ENCODE measurements at places on chromosomes 1 and 21.

- DNase-seq, result no peak
Observed at GRCh38 chr1:151237678-151238466, 16.7 kb upstream of the PSMD4 start.

DNA sequence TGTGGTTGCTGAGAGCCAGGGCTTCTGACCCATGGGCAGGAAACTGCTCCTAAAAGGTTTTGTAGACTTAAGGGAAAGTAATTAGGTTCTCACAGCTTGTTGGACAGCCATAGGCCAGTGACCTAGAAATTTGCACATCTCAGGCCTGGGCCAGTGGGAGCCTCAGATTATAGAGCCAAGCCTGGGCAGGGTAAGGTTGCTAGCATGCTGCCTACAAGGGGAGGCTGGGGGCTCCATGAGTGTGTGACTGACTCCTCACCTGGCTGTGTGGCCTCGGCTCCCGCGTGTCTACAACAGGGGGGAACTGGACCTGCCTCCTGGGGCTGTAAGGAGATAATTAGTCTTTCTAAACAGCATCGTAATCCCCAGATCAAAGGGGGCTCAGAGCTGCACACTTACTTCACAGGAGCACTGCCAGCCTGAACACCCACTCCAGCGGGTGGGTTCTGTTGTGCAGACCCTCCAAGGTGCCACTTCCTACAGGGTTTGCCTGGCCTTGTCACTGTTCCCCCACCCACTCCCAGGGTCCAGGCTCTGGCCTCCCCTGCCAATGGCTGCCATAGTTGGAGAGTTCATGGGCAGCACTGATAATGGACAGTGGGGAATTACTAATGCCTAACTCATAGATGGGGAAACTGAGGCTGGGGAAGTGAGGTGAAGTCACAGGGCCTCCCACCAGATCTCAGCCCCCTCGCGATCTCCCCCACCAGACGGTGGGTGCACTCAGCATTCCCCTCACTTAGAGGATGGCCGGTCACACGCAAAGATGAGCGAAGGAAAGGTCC, 230.4 kb upstream of the TMEM51 start:
- DNase-seq, result no peak

GRCh38 chr1:89590341-89591080, 42.4 kb upstream of the LRRC8C start:
- no peak for DNase-seq

DNA sequence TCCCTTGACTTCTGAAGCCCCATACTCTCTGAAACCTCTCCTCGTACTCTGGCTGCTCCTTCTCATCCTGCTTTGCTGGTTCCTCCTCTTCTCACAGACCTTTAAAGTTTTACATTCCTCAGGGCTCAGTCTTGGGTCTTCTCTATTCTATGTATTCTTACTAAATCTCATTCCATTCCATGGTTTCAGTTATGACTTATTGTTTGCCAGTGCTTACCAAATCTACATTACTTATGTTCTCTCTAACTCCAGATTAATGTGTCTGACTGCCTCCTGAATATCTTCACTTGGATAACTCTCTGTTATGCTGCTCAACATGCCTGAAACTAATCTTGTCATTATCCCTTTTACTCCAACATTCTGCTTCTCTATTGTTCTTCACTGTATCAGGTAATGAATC, 5.4 kb upstream of the SLC35D1 start:
- DNase-seq, result no peak

DNA sequence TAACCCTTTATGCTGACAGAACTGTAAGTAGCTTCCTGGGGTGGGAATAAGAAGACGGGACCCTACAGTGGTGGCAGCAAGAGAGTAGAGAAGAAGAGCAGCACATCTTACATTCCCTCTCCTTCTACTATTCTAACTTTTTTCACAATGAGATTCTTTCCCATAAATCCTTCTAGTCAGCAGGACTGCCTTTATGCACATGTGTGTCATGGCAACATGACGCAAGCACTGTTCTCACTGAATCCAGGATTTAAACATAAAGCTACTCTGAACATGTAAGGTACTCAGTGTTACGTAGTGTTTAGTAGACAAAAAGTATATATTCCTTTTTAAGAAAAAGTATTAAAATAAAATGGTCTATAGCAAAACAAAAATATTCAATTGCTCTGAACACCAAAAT, 309.7 kb upstream of the LYPLAL1 start:
- no peak for DNase-seq

DNA sequence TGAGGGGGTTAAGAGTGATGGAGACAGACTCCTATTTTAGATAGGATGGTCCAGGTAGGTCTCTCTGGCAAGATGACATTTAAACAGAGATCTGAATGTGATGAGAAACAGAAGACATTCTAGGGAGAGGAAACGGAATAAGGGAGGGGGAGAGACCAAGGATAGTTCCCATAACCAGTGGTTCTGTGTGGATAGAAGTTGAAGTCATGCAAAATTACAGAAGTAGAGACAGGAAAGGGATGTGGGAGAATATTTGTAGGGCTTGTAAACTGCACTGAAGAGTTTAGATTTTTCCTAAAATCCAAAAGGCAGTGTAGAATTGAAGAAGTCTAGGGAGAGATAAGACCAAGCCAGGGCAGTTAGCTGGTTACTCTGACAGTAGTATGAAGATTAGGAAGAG, 200.6 kb downstream of the GRIK1 start:
- no peak for DNase-seq

GRCh38 chr1:176110203-176110602, 96.9 kb downstream of the COP1 start:
- no peak for DNase-seq

DNA sequence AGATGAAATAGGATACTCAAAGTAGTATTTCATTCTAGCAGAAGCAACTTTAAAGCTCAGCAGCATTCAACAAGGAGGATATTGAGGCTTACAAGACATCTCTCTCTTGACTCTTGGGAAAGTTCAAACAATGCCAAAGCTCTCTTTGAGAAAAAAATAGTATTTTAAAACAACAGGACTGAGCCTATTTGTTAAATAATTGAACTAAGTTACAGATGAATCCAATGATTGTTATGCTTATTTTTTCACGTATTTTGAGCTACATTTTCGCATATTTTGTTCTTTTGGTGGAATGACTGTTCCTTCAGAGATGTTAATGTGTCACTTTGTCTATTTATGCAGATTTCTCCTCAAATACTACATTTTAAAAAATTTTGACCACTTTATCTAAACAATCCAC, 200.7 kb downstream of the KCTD3 start:
- DNase-seq, result no peak

- DNase-seq, result no peak
Observed at GRCh38 chr21:42039470-42039901, 29.3 kb upstream of the ZBTB21 start.

- no peak for DNase-seq
Observed at GRCh38 chr1:38657207-38657840, 202.2 kb downstream of the RRAGC start.

DNA sequence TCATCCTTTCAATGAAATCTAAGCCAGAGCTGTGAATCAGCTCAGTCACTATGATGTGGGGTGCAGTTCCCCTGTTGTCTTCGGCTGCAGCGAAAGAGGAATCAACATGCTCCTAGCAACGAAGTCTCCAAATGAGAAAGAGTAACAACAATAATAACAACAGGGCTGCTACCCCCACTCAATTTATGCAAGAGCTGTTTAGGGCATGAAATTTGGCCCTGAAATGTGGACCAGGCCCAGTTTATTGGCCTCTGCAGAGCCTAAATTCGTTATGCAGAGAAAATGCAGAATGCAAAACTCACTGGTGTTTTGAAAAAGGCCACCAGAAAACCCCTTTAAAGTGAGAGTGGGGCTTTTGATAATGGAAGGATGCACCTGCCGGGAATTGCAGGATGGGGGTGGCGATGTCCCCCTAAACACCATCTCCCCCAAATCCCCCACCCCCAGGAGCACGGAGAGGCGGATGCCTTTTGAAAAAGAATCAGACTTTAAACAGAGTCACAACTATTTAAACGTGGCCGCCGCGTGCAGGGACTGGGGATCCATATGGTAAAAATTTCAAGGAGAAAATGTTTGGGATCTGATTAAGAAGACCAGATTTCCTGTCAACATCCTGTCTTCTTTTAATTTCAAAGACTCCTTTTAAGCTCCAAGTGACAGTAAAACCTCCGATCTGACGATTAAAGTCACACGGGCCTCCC, 1.9 kb downstream of the RUNX3 start:
- peak; percentile 45 for DNase-seq

- no peak for DNase-seq
Observed at GRCh38 chr1:229461032-229461668, 27.3 kb upstream of the ACTA1 start.

DNA sequence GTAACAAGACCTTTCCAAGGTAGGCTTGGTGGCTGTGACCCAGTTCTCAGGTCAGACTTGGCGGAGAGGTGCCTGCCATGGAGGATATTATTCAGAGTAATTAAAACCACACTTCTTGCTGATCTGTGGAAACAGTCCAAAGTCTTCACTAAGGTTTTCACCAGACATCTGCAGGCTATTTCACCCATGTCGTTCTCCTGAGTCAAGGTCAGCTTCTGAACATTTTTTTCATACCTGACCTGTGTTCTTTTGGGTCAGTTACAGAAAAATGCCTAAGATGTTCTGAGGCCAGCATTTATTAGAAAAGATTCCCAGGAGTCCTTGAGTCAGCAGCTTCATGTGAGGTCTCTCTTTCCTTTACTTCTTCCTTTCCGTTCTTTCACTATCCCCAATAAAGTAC, 54.9 kb downstream of the RGL1 start:
- DNase-seq, result no peak

DNA sequence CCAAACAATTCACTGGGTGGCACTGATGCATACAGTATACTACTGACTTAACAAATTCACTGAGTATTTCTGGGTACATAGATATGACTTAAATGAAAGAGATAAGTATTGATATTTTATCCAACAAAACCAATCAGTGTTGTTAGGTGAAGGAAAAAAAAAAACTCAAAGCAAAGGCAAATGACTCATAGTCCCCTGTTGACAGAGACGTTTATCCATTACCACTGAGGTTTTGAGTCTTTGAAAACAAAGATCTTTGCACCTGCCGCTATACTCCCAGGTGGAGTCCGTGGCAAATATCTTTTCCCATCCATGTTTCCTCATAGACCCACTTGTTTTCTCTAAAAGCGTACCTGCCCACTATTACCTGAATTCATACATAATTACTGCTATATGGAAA, 18.4 kb downstream of the DYNLT5 start:
- DNase-seq, result no peak

DNA sequence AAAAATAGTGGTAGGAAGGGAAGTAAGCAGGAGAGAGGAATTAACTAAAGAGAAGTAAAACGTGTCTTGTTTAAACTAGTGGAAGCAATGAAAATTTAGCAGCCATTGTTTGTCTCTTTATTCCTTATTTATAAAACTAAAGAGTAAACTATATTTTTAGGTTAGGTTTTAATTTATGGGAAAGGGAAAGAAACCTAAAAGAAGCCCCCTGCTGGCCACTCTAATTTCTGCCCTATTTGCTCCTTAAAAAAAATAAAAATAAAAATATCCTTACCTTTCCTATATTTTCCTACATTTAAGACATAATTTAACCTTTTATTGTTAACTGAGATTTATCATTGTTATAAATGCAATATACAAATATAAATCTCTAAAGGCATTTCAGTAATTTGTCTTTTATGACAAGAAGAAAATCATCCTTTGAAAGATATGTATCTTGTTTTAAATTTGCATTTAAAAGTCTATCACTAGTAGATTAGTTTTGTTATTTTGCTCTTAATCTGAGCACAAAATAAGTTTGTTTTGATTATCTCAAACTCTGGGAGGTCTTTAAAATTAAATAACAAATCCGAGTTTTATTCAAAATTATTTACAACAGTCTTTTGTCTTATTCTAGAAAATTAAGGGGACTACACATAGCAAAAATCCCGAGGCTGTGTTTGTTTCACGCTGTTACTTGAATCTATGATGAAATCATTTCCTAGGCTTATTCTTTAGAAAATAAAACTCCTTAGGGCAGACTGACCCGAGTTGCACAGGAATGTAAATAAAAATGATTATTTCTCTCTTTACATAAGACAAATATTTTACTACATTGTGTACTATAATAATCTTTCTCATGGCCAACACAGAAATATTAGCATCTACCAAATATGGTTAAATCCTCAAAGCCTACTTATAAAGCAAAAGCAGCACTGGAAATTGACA, 201.7 kb downstream of the NRIP1 start:
- DNase-seq, result no peak

GRCh38 chr1:14571810-14572767, 26.4 kb upstream of the KAZN start:
- no peak for DNase-seq

- no peak for DNase-seq
Observed at GRCh38 chr1:99645203-99645602, 710 bp upstream of the PALMD start.

DNA sequence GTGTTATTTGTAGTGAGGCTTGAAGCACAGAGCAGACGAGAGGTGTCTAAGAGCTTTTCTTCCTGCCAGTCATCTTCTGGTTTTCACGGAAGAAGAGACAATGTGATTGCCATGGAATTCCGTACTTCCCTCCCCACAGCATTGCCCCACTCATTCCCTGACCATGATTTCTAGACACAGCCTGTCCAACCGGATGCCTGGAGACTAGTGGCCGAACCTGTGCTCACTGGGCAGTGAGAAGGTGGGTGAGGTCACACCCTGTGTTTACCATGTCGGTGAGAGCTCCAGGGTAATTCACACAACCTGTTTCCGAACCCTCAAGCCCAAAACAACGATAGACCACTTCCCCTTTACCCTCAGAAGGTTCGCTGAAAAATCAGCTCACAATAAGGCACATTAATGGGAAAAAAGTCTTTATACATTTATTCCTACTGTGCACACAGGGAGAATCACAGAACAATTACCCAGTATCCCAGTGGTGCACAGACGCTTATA, 271.9 kb upstream of the FMN2 start:
- DNase-seq, result no peak

DNA sequence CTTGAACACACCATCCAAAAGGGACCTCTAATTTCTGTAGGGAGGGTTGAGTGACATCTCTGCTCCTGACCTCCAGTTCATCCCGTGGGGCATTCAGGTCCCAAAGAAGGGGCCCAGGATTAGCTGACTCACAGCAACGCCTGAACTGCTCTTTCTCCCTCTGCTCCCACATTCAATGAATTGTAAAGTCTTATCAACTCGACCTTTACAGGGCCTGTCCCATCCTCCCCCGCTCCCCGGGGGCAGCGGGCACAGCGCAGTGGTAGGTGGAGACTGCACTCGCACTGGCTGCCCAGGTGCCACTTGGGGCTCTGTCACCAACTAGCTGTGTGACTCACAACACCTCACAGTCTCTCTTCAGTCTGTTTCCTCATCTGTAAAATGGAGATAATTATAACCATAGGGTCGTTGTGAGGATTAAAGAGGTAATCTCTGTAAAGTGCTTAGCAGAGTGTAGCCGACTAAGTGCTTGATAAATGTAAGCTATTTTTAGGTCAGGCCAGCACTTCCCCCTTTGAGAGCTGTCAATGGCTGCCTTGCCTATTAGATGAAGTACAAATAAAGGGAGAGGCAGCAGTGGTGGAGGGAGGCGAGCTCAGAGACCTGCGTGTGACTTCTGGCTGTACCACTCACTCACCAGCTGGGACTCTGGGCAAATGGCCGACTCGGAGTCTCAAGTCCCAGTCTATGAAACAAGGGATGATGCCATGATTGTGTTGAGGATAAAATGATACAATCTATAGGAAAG, 637 bp upstream of the MYBPHL start:
- peak; percentile 24 for DNase-seq

- no peak for DNase-seq
Observed at GRCh38 chr21:16912075-16912474, 600.8 kb upstream of the CXADR start.

Data from CD4-positive, alpha-beta T cell treated with Interleukin-15 for 1 hour (primary cell).